ENCODE measurements at places on chromosomes 5 and 9.

DNA sequence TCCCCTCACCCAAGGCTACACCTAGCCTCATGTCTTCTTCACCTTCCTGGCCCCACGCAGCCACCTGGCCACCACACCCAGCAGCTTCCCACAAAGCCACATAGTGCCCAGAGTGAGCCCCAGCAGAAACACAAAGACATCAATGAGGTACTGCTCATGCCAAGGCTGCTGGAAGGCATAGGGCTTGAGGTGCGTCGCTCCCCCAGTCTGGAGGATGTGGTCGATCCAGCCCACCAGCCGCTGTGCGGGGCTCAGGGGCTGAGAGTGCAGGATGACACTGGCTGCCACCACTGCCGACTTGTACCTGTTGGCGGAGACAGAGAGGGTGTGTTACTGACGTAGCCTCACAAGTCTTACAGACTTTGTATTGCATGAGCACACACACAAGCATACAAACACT lies 15.8 kb upstream of the CAPSL start:
- H3K27ac ChIP-seq: no peak overlapping the region
- peaks cover 65% of the 10 kb centered on the region for H3K27me3 ChIP-seq
- no peak for DNase-seq
- H3K4me3 ChIP-seq: no peak overlapping the region
- H3K36me3 ChIP-seq: no peaks in the 10 kb centered on the region

- H3K4me3 ChIP-seq: no peak overlapping the region
- DNase-seq: no peak
- no peaks in the 10 kb centered on the region for H3K27me3 ChIP-seq
- H3K27ac ChIP-seq: no peak overlapping the region
- no peaks in the 10 kb centered on the region for H3K4me1 ChIP-seq
- H3K36me3 ChIP-seq: peaks cover 4% of the 10 kb centered on the region
These were observed 52.4 kb upstream of the UBAC1 start for GRCh38 chr9:136013524-136014034.

DNA sequence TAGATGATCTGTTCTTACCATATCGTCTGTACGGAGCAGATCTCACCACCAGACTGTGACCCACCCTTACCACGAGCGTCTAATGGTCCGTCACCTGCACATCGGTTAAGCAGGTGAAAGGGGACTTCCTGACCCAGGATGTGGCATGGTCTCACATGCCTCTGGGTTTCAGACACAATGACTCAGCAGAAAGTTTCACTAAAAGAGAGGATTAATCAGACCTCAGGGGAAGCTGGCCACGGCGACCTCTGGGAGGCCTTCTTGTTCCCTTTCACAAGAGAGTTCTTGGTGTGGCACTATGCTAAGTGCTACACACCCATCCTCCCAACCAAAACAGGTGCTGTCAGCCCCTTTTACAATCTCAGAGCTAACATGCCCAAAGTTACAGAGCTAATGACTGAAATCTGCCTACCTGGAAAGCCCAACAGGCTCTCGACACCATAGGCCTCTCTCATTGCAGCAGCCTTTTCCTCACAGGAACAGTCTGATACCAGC lies 41.6 kb downstream of the ADAMTS12 start:
- peak; percentile 36 for DNase-seq
- H3K4me3 ChIP-seq: no peak overlapping the region
- no peaks in the 10 kb centered on the region for H3K36me3 ChIP-seq
- peaks cover 12% of the 10 kb centered on the region for H3K4me1 ChIP-seq
- H3K27me3 ChIP-seq: no peaks in the 10 kb centered on the region

DNA sequence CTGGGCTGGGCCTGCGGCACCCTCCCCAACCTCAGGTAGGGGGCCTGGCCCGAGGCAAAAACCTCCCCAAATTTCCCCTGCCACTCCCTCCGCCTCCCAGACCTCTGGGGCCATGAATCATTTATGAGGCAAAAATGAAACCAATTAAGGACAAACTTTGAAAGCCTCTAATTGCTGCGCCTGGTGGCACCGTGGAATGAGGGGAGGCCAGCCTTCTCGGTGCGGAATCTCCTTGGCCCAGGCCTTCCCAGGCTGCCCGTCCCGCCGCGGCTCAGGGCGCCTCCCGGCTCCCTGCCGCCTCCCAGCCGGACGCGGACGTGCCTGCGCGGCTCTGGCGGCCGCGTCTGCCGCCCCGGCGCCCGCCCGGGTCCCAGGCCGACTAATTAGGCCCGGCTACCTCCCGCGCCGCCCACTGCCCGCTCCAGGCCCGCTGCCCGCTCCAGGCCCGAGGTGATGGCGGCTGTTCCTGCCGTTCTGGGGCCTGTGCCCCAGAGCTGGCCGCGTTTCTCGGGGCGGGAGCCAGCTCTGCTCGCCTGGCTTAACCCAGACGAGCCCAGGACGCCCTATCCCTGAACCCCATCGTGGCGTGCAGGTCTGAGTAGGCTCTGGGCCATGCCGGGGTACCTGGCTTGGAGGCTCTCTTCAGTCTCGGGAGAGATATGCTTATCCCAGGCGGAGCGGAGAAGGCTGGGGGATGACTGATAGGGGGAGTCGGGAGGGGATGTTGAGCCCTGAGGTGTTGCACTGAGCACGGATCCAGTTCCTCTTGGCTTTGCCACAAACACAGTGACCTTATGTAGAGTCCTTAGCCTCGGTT lies 20.1 kb downstream of the CXXC5 start:
- H3K27me3 ChIP-seq: peaks cover 11% of the 10 kb centered on the region
- peak overlapping the region; percentile 79 for H3K27ac ChIP-seq
- peaks cover 45% of the 10 kb centered on the region for H3K4me1 ChIP-seq
- peak overlapping the region; percentile 71 for H3K4me3 ChIP-seq
- no peaks in the 10 kb centered on the region for H3K36me3 ChIP-seq

DNA sequence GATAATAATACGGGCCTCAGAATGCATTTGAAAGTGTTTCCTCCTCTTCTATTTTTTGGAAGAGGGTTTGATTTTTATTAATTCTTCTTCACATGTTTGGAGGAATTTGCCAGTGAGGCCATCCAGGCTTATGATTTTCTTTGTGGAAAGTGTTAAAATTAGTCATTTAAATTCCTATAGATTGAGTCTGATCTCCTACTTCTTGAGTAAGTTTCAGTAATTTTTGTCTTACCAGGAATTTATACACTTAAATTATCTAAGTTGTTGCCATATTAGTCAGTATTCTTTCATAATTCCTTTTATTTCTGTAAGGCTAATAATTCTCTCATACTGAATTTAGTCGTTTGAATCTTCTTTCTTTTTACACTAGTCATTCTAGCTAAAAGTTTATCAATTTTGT lies 25.2 kb upstream of the HAPLN1 start:
- H3K4me1 ChIP-seq: no peaks in the 10 kb centered on the region
- no peak for DNase-seq
- H3K36me3 ChIP-seq: no peaks in the 10 kb centered on the region
- H3K27me3 ChIP-seq: peaks cover 2% of the 10 kb centered on the region

DNA sequence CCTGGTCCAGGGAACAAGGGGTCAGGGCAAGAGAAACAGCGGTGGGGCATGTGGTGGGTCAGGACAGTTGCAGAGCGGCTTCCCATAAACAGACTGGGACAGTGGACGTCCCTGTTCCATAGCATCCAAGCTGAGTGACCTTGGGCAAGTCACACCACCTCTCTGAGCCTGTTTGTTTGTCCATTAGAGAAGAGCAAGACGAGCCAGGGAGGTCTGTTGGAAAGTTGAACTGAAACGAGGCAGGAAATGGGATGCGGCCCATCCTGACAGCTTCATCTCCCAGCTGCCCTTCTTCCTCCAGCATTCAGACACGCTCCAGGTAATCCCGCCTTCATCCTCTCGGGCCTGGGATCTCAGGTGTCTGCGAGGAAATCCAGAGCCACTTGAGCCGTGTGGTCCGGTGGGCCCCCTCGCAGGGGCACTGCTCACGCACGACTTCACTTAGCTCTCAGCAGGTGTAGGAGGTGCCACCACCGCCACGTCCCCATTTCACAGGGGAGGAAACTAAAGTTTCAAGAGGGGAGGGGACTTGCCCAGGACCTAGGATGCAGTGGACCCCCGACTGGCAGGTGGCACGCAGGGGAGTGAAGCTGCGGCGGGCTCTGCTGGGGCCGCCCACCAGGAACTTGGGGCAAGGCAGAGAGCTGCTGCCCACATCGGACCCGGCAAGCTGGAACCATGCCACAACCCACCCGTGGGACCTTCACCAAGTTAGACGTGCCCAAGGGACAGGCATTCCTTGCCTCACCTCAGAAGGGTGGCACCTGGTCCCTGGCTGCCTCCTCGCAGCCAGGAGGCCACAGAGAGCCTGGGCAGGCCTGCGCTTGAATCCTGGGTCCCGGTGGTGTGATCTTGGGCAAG lies 13.0 kb downstream of the PTGES2 start:
- H3K36me3 ChIP-seq: peaks cover 58% of the 10 kb centered on the region
- no peak for DNase-seq
- no peak overlapping the region for H3K27ac ChIP-seq
- no peaks in the 10 kb centered on the region for H3K27me3 ChIP-seq
